CD4-positive, alpha-beta T cell treated with Interleukin-1 beta for 1 hour (primary cell): ENCODE measurements at places on chromosomes 12 and 14.

DNA sequence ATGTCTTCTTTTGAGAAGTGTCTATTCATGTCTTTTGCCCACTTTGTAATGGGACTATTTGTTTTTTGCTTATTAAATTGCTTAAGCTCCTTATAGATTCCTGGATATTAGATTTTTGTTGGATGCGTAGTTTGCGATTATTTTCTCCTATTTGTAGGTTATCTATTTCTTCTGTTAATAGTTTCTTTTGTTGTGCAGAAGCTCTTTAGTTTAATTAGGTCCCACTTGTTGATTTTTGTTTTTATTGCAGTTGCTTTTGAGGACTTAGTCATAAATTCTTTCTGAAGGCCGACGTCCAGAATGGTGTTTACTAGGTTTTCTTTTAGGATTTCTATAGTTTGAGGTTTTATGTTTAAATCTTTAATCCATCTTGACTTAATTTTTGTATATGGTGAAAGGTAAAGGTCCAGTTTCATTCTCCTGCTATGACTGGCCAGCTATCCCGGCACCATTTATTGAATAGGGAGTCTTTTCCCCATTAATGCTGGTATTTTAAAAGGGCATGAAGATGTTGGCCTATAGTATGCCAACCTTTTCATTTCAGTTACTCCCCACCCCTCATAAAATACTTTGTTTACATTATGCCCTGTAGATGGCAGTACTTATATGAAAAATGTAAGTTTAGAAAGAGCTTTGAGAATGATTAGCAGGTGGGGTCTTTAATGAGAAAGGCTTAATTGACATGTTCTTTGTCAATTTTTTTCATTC, 62.9 kb upstream of the PSMA6 start:
- DNase-seq, result peak; percentile 46

DNA sequence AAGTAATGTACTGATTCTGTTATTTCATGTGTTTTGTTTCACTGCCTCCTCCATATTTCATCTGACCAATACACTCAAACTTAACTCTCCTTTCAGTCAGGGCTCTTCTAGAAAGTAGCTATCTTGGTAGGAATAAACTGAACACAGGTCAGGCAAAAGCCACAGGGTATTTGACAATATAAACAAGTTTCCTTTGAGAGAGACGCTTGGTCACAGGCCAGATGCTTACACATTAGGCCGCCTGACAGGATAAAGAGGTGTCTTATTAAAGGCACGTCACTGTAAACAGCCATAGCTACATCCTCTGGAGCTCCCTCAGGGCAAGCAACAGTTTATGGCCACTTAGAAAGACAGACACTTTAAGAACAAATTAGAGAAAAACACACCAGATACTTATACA, 607.5 kb downstream of the SLC6A15 start:
- DNase-seq, result no peak

- DNase-seq, result no peak
These were observed 25.1 kb downstream of the SLC4A8 start for GRCh38 chr12:51449580-51450246.

- no peak for DNase-seq
These were observed 23.5 kb downstream of the NOC4L start for GRCh38 chr12:132167611-132168310.

DNA sequence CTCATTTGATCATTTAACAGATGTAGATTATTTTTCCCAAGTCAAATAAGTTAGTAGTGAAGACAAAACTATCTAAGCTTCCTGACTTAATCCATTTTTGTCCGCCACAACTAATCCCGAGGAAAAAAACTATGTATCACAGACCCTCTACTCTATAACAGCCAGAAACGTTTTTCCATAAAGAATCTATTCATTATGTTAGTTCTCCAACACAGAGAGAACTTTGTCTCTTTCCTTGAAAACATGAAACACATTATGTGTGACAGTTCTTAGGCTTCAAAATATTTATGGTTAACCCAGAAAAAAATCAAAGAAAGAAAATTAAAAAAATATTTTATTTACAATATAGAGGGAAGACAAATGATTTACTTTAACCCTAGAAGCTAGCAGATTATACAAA, 100.1 kb downstream of the PLEKHG7 start:
- no peak for DNase-seq

DNA sequence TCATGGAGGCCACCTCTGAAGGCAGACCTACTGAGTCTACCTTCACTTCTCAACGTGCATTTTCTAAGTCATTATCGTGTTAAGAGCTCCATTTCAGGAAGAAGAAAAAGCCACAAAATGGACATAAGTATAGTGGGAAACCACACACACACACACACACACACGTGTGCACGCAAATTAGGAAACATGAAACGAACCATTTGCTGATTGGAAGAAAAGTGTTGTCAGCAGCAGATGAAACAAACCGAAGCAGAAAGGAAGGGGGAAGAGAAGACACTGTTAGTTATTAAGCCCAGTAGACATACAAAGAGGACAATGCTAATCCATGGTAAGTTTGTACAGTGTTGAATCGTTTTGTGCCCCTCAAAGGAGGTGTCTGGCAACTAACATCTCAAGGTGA, 9.9 kb upstream of the VPS33A start:
- DNase-seq, result no peak

- no peak for DNase-seq
These were observed 41.2 kb upstream of the TCL1B start for GRCh38 chr14:95644981-95645380.

DNA sequence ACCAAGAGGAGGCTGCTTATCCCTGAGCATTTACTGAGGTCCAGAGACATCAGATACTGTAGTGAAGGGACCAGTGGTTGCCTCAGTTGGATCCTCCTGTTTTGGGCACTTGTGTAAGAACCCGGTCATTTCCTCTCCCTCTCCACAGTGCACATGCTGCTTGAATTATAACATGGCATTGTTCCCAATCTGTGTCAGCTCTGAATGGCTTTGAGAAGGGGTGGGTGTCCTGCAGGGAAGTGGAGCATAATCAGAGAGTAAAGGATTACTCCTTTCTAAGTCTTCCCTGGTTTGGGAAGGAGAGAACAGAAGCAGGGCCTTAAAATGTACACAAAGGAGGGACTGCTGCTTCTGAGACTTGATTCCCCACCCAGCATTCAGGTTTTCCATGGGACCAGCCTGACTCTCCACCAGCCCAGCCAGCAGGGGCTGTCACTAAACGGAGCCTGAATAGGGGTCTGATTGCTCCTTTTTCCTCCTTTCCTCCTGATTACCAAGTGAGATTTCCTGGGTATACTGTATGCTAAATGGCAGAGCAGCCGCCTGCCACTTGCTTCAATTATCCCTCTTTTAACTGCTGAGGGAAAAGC, 78.4 kb downstream of the NRXN3 start:
- DNase-seq, result no peak

DNA sequence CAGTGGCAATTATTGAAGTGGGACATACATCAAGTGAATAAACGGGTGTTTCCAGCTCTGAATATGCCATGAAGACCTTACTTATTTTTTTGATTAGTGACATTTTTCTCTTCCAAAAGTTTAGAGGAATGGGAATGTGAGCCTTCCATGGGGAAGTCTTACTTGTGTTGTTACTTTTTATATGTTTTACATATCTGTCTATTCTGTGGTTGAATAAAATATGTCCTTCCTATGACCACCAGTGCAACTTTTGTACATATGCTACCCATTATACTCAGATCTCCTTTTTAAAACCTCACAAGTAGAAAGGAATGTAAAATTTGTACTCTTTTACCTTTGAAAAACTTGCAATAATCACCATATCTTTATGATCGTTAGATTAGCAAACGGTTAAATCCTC, 132.7 kb downstream of the MSRB3 start:
- DNase-seq, result no peak

- DNase-seq, result no peak
These were observed 25.6 kb upstream of the ARID4A start for GRCh38 chr14:58272588-58273372.

DNA sequence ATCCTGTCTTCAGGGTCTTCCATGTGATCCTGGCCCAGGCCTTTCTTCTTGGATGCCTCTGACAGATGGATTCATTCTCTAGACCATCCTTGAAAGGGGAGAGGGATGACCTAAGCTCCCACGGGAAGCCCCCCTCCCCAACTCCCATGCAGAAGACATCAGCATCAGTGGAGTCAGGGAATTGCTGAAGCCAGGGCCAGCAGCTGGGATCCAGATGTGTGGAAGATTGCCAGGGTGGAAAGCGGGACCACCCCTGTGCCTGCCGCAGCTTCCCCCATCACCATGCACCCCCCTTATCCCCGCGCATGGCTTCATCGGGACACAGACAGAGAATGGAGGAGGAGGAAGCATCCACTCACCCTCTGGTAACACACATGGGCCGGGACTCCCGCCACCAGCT, 183.6 kb upstream of the PRMT8 start:
- no peak for DNase-seq

GRCh38 chr12:16857456-16857923, 251.5 kb upstream of the LMO3 start:
- DNase-seq, result no peak

GRCh38 chr12:53067074-53067992, 11.9 kb downstream of the SPRYD3 start:
- DNase-seq, result no peak

- no peak for DNase-seq
These were observed 12.5 kb downstream of the NAA25 start for GRCh38 chr12:112096070-112096469.

GRCh38 chr14:105014032-105014431, 6.9 kb downstream of the CDCA4 start:
- no peak for DNase-seq

DNA sequence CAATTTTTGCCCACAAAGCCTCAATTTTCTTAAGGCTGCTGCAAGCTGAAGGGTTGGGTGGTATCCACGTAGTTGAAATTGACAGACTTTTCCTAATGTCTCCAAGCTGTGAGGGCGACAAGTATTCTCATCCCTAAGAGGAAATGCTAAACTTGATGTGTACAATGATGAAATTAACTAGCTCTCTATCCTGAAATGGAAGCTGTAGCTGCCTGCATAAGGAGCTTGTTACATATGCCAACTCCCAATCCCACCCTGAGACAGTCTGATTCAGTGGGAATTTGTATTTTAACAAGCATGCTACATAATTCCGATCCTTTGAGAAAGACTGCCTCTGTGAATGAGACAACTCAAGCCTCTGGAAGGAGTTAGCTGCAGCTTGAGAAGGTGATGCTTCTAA, 45.7 kb upstream of the MDM1 start:
- DNase-seq, result no peak

DNA sequence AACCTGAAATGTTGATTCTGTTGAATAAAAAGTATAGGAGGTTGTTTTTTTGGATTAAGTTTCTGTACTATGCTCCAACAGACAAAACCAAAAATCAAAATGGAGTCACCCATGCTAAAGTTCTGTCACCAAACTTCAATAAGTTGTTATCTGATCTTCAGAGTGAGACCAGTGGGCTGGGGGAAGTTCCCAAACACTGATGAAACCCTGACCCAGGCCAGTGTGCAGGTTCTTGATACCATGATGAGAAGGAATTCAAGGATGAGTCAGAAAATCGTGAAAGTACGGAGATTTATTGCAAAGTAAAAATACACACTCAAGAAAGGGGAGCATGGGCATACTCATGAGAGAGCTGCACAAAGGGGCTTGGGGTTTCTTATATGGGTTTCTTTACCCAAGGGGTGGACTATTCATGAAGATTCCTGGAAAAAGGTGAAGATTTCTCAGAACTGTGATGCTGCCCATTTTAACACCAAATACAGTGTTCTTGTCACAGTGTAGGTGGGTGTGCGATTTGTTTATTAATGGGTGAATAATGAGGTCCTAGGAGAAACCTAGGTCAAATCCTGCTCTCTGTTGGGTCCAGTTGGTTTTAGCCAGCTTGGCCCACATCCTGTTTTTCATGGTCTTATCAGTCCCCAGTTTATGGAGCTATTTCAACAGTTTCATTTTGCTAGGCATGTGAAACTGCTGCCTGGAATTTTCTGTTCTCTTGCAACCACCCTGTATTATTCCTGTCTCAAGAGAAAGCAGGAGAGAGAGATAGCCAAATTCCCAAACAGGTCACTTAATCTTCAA, 27.5 kb upstream of the DENND5B start:
- no peak for DNase-seq

DNA sequence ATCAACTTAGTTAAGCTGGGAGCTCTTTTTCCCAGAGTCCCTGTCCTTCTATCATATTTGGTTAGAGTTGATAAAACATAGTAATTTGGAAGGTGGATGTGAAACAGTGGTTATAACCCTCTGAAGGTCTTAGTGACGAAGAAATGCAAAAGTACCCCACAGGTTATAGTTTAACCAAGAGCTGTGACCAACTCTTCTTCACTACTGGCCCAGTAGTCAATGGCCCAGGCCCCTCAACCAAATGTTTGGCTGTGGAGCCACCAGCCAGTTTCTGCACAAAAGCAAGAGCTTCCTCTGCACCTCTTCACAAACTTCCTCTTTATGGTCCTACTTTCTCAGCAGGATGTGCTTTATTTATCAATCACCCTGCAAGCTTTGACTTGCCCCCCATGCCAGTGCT, 132.6 kb downstream of the BMP4 start:
- no peak for DNase-seq

DNA sequence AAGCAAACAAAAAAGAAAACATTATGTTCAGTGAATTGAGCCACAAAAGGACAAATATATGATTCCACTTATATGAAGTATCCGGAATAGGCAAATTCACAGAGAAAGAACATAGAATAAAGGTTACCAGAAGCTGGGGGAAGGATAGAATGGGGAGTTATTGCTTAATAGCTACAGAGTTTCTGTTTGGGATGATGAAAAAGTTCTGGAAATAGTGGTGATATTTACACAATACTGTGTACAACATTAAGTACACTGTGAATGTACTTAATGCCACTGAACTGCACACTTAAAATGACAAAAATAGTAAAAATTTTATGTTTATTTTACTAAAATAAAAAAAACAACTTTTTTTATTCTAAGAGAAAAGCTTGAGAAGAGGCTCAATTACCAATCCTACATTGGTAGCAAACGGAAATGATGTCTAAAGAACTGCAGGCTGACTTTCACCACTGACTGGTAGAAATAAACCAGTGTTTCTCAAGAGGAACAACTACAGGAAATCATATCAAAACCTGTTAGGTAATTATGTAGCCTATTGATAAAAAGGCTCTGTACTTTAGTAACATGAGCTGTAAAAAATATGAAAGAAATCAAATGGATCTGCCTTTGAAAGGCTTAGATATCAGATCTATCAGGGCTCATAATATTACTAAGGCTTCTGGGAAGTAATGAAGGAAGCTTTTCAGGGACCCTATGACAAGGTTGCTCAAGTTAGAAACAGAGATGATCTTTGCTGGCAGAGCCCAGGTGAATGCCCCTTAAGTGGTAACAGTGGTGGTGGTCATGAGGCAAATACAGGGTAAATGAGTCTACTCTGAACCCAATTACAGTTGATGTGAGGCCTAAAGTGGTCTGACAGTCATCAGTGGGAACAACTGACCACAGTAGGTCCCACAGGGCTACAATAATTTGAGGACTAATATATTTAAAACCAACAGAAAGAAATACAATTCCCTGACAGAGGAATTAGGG, 41.3 kb downstream of the BAZ1A start:
- DNase-seq, result no peak

- peak; percentile 33 for DNase-seq
These were observed 2.9 kb downstream of the NEK9 start for GRCh38 chr14:75123991-75124390.

- peak; percentile 65 for DNase-seq
These were observed 8.1 kb upstream of the RABGGTA start for GRCh38 chr14:24279301-24280186.
